ENCODE measurements at places on chromosomes 3 and 15. TPM values are rescaled to one million over a fixed set of nuclear protein-coding genes. Genes with fewer than 3 reads are reported as not detected.

DNA sequence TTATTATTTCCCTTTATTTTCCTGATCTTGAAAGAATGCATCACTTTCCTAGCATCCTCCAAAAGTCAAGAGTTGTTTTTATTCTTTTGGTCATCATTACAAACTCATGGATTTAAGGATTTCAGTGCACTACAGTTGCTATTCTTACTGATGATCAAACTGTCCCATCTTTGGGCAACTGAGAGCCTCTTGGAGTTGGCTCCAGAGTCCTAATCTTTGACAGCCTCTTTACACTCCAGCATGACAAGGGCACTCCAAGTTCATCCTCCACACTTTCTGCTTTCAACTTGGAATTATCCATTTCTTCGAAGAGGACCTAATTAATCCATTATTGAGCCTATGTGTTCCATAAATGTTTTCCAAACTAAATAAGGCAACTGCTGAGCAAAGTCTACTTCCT lies 5.7 kb downstream of the UACA start:
- DNase-seq = no peak
- peaks cover 14% of the 10 kb centered on the region for H3K4me1 ChIP-seq
- no peak overlapping the region for H3K27ac ChIP-seq
- no peaks in the 10 kb centered on the region for H3K36me3 ChIP-seq
- peaks cover 15% of the 10 kb centered on the region for H3K27me3 ChIP-seq
- no peak overlapping the region for H3K4me3 ChIP-seq

DNA sequence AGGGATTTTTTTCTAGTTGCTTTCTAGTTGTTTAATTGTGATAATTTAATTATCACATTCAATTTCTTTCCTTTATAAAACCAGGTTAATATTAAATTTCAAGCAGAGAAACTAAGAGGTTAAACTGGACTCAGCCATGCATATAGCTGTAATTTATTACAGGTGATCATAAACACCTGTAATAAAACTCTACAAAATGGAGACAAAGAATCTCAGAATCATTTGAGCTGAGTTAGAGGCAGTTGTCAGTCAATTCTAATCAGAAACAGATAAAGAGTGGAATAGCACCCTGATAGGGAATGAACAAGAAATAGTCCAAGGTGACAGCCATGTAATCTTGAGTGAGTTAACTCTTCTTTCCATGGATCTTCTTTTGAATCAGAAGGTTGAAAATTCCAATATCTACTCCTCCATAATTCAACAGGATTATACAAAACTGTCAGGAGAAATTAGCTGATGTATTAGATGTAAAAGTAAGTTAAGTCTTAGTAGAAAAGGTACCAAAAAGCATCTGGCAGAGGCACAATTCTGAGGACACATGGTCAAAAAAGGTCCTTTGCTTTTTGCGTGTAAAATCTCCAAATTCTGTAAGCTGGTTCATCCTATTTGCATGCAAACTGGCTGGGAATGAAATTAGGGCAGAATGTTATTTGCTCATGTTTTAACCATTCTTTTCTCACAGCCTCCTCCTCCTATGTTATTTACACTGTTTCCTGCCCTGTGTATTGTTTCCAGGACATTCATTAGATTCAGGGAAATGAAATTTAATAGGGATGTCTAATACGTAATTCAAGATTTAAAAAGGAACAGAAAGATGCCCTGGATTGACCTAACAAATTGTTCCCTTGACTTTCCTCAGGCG lies 39.4 kb upstream of the B3GNT5 start:
- DNase-seq = no peak
- no peak overlapping the region for H3K4me3 ChIP-seq
- H3K4me1 ChIP-seq = peaks cover 15% of the 10 kb centered on the region
- H3K27ac ChIP-seq = no peak overlapping the region

GRCh38 chr15:101657968-101658784 lies 6.0 kb upstream of the TM2D3 start:
- H3K27ac ChIP-seq = no peak overlapping the region
- no peak overlapping the region for H3K4me3 ChIP-seq
- H3K36me3 ChIP-seq = peaks cover 7% of the 10 kb centered on the region
- H3K27me3 ChIP-seq = no peaks in the 10 kb centered on the region
- no peak for DNase-seq

DNA sequence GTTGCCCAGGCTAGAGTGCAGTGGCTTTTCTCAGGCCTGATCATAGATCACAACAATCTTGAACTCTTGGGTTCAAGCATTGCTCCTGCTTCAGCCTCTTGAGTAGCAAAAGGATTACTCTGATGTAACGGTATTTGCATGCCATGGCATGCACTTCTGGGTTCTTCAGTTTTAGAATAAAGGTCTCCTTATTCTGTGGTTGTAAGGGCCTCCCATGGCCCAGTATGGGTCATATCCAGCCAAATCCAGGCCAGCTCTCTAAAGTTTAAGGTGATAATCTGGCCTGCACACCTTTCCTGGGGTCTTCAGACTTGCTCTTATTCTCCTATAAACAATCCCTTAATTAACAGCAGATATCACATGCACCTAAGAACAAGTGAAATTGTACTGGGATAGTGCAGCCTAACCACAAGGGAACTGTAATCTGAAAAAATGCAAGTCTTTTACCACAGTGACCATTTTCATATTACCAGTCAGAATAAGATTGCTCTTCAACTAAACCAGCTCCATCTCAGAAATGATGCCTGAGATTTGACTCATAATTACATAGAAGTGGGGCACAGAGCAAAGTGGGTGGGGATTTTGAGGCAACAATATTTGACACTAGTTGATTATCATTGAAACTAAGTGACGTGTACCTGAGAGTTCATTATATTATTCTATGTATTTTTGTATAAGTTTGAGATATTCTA lies 25.4 kb downstream of the COMMD2 start:
- no peaks in the 10 kb centered on the region for H3K4me1 ChIP-seq
- no peak overlapping the region for H3K4me3 ChIP-seq
- DNase-seq = no peak
- H3K27me3 ChIP-seq = no peaks in the 10 kb centered on the region

GRCh38 chr3:183317886-183318865 lies 65.1 kb downstream of the B3GNT5 start:
- no peaks in the 10 kb centered on the region for H3K36me3 ChIP-seq
- no peak overlapping the region for H3K4me3 ChIP-seq
- no peaks in the 10 kb centered on the region for H3K27me3 ChIP-seq
- no peaks in the 10 kb centered on the region for H3K4me1 ChIP-seq
- DNase-seq = no peak
- H3K27ac ChIP-seq = no peak overlapping the region

- H3K4me1 ChIP-seq = peaks cover 80% of the 10 kb centered on the region
- no peak overlapping the region for H3K4me3 ChIP-seq
- no peaks in the 10 kb centered on the region for H3K27me3 ChIP-seq
- peaks cover 6% of the 10 kb centered on the region for H3K36me3 ChIP-seq
Observed at GRCh38 chr3:183537295-183537730, 18.2 kb downstream of the KLHL6 start.

- H3K4me1 ChIP-seq = peaks cover 13% of the 10 kb centered on the region
- DNase-seq = no peak
- H3K27me3 ChIP-seq = no peaks in the 10 kb centered on the region
- no peak overlapping the region for H3K27ac ChIP-seq
- H3K4me3 ChIP-seq = no peak overlapping the region
- no peaks in the 10 kb centered on the region for H3K36me3 ChIP-seq
Observed at GRCh38 chr3:123757281-123757940, 126.7 kb downstream of the MYLK start.

DNA sequence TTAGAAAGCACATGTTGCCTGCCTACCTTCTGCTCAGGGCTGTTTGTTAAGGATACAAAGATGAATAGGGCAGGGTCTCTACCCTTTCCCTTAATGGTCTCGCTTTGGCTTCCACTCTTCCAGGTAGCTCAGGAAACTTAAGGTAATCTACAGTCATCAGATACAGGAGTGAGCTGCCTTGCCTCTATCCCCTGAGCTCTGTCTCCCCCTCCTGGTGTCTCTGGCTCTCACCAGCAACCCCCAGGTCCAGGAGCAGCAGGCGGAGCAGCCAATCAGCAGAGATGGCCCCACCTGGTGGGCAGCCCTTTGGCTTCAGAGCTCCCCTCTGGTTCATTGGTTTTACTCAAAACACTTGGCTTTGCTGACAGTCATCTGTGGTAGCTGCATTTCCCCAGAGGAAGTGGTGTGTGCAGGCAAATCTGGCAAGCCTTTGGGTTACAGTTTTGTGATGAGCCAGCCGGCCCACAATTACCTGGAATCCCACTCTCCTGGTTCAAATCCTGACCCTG lies 8.5 kb upstream of the CX3CR1 start:
- H3K36me3 ChIP-seq = no peaks in the 10 kb centered on the region
- no peak overlapping the region for H3K4me3 ChIP-seq
- no peaks in the 10 kb centered on the region for H3K27me3 ChIP-seq
- DNase-seq = peak; percentile 94
- H3K4me1 ChIP-seq = peaks cover 27% of the 10 kb centered on the region
- no peak overlapping the region for H3K27ac ChIP-seq

DNA sequence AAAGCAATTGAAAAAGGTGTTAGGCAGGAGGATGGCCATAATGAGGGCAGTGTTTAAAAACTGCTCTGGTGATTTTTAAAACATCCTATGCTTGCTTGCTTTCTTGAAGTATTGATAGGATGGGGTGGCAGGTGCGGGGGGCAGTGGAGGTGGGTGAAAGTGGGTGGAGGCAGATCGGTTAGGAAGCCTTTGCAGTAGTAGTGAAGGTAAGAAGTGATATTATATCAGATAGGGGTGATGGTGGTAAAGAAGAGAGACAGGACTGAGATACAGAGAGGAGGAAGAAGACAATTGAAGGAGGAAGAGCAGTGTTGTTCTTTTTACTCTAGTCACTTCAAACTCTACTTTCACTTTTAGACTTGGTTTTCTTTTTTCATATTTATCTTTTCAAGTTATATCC lies 11.1 kb downstream of the ZNF80 start:
- H3K27ac ChIP-seq = peak overlapping the region; percentile 46
- no peaks in the 10 kb centered on the region for H3K27me3 ChIP-seq
- DNase-seq = no peak
- H3K4me3 ChIP-seq = peak overlapping the region; percentile 37

- no peaks in the 10 kb centered on the region for H3K36me3 ChIP-seq
- no peaks in the 10 kb centered on the region for H3K4me1 ChIP-seq
- H3K27me3 ChIP-seq = peaks cover 3% of the 10 kb centered on the region
- H3K27ac ChIP-seq = no peak overlapping the region
- H3K4me3 ChIP-seq = no peak overlapping the region
- no peak for DNase-seq
Observed at GRCh38 chr15:70355275-70355795, 257.6 kb upstream of the TLE3 start.

DNA sequence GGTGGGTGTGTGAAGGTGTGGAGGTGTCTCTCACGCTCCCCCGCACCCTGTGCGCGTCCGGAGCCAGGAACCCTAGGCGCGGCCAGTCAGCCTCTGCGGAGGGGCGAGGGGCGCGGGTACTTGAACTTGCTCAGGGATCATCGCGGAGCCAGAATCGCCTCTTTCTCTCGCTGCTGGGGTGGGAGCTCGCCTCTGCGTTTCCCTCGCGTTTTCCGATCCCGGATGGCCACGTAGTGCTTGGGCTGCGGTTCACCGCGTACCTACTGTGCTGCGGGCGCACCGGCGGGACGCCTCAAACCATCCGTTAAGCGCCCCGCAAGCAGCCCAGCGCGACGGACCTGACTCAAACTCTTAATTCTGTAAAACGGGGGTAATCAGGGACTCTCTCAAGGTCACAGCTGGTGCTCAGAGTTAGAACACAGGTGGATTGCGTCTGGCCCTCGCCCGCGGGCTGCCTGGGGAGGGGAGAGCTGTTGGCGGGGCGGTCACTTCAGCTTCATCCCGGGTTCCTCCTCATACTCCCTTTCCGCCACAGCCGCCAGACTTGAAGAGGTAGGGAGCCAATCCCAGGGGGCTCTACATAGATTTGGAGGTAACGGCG lies 686 bp downstream of the MYRIP start:
- H3K27me3 ChIP-seq = peaks cover 35% of the 10 kb centered on the region
- no peaks in the 10 kb centered on the region for H3K36me3 ChIP-seq
- peak; percentile 4 for DNase-seq
- H3K4me1 ChIP-seq = peaks cover 16% of the 10 kb centered on the region

GRCh38 chr15:48041454-48041853 lies 79.3 kb upstream of the SLC24A5 start:
- no peak overlapping the region for H3K4me3 ChIP-seq
- no peaks in the 10 kb centered on the region for H3K27me3 ChIP-seq
- H3K27ac ChIP-seq = no peak overlapping the region

DNA sequence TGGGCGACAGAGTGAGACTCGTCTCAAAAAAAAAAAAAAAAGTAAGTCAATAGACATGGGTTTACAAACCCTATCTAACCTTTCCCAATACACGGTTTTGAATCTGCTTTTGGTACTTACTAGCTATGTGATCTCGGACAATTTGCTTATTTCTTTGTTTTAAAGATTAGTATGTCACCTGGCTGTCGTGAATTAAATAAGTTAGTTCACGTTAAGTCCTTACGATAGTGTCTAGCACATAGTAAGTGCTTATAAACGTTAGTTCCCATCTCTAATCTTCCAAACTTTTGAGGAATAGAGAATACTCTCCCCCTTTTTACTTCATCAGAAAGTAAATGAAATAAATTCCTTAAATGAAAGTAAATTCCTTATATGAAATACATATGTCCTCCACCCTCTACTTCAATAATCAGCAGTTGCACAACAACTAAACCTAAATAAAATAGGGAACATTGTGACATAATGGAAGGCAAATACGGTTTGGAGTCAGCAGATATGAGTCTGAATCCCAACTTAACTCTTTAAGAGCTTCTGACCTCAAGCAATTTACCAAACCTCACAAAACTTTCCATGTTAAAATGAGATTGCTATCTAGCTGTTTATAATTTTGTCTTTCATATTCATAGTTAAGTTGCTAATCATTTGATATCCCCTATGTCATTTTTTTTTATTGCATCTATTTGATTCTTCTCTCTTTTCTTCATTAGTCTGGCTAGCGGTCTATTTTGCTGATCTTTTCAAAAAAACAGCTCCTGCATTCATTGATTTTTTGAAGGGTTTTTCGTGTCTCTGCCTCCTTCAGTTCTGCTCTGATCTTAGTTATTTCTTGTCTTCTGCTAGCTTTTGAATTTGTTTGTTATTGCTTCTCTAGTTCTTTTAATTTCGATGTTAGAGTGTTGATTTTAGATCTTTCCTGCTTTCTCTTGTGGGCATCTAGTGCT lies 134.6 kb downstream of the PEAK1 start:
- no peak overlapping the region for H3K4me3 ChIP-seq
- no peak overlapping the region for H3K27ac ChIP-seq
- H3K4me1 ChIP-seq = peaks cover 7% of the 10 kb centered on the region
- no peak for DNase-seq
- peaks cover 4% of the 10 kb centered on the region for H3K36me3 ChIP-seq

DNA sequence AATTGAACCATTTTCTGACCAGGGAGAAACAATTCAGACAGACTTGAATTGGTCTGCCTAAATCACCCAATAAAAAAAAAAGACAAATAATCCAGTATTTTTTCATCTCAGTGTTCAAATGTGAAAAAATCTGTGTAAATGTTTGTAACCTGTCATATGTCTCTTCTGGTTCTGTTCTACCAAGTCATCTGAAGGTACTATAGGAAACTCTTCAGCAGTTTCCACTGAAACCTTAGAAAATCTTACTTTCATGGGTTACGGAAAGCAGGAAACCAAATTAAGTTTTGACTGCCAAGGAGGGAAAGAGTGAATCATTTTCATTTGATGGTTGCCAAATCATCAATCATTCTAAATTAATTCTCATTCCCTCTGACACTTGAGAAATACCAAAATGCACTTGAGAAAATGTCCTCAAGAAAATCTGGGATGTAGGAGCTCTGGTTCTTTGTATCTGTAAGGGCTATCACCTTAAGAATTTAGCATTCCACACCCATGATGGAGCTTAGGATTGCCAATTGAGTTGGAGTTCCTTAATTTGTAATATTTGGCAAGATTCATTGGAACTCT lies 278.2 kb upstream of the KCNH8 start:
- DNase-seq = no peak
- H3K27ac ChIP-seq = no peak overlapping the region
- H3K27me3 ChIP-seq = no peaks in the 10 kb centered on the region
- H3K36me3 ChIP-seq = no peaks in the 10 kb centered on the region

The SLC22A13 gene
- 0.91 TPM for total RNA-seq

The LYZL4 gene
- not detected for total RNA-seq

The GABRG3 gene
- total RNA-seq = not detected

The PLEKHO2 gene
- 23.1 TPM for total RNA-seq

The CNTN4 gene
- not detected for total RNA-seq

The ZMYND10 gene
- total RNA-seq = 1.8 TPM

Measured in B cell (primary cell).